ENCODE measurements at places on chromosomes 5 and 9.

DNA sequence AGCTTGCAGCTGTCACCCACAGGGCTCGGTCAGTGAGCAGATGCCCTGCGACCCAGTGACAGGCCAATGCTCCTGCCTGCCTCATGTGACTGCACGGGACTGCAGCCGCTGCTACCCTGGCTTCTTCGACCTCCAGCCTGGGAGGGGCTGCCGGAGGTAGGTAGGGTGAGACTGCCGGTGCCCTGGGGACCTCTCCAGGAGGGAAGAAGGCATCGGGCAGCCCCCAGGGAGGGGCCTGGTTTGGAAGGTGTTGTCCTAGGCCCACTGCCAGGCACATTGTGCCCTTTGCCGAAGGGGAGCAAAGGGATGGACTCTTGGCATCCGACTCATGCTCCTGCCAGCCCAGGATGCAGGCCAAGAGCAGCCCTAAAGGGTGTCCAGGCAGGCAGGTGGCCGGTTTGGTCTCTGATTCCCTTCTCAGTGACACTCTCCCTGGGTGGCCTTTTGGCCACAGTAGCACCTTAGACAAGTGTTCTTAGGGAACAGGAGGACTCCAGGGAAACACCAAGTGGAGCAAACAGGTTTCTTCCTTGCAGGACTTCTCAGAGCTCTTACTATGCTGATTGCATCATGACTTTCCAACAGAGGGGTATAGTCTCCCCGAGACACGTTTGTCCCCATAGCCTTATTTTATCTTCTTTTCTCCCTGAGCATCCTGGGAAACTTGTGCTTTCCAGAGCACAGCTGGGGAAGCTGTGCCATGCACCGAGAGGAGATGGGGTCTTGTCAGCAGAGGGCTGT is 28.1 kb upstream of the AIF1L start:
- no peak for DNase-seq

- DNase-seq: no peak
Observed at GRCh38 chr9:11702548-11702947, 990.6 kb upstream of the TYRP1 start.

GRCh38 chr5:32589416-32589815 is 4.1 kb downstream of the SUB1 start:
- no peak for DNase-seq

- no peak for DNase-seq
Observed at GRCh38 chr5:21810737-21811316, 1042.3 kb downstream of the CDH12 start.

DNA sequence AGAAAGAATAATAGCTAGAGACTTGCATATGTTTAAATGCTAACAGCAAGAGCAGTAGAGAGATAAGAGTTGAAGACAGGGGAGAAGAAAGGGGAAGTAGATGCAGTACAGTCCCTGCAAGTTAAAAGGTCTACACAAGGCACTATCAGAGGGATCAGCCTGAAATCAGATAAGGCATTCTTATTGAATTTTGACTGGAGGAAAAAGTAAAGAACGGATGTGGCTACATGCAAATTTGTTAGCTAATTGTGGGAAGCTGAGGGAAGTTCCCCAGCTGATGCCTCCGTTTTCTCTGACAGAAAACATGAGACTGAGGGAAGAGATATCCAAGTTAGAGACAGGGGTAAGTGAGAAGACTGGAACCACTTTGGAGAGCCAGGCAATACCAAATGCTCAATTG is 12.9 kb upstream of the RHOBTB3 start:
- DNase-seq: no peak

DNA sequence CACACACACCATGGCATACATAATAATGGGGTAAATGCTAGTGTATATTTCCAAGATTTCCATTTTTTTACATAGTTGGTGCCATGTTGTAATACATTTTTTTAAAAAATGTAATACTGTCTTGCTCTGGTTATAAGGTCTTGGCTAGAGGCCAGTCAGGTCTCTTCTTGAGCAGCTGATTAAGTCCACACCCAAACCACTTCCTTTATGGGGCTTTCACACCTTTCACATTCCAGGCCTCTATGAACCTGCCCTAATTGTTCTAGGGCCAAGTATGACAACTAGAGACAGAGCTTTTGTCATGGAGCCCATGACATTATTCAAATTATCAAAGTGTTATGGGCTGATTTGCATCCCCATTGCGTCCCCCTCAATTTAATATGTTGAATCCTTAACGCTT is 495.6 kb upstream of the CTNND2 start:
- no peak for DNase-seq

GRCh38 chr5:159775890-159776289 is 140.4 kb upstream of the ADRA1B start:
- no peak for DNase-seq

- DNase-seq: peak; percentile 85
Observed at GRCh38 chr5:173917788-173918786, 29.9 kb downstream of the CPEB4 start.

DNA sequence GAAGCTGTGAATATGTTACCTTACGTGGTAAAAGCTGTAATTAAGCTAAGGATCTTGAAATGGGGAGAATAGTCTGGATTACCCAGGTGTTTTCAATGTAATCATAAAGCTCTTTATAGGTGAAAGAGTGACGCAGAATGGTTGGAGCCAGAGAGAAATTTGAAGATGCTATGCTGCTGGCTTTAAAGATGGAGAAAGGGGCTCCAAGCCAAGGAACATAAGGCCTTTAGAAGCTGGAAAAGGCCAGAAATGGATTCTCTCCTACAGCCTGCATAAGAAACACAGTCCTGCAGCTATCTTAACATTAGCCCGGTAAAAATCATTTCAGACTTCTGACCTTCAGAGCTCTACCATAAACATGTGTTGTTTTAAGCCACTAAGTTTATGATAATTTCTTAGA is 243.3 kb upstream of the VLDLR start:
- DNase-seq: no peak

DNA sequence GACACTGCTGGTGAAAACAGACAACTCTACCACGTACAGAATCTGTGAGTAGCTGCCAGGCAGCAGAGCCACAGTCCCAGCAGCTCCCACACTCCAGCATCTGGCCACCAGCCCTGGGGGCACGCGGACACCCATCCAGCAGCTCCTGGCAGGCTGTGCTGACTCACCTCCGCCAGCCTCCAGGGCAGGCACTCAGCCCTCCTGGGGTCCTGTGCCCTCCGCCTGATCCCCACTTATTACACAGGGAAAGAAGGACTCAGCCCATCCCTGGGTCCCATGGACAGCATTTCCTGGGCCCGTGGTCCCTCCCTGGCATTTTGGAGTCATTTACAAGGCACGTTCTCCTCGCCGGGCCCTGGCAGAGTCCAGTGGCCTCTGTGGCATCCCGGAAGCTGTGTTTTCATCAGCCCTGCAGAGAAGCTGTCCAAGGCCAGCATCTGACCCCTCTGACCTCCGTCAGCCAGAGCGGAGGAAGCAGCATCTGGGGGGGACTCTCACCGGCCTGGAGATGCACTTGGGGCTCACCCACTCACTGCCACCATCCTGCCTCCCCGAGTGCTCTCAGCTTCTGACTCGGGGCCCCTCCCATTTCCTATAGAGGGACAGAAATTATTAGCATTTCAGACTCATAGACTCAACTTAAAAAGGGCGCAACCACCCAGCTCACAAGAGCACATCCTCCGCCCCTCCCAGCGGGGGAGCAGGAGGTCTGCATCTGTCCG is 21.6 kb downstream of the PAEP start:
- no peak for DNase-seq

DNA sequence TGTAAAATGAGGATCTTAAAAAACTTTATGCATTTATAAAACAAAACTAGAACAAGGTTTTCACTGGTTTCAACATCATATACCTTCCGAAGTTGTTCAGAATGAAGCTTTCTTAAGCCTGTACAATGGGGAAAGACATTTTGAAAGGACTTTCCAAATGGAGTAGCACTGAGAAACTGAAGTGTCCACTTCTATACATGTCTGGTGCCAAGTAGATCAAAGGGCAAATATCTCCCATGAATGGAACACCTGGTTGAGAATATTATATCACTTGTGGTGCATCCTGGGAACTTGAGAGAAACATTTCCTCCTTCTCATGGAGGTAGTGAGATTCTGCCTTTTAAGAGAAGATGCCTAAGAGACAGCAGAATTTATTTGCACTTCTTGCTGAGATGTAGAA is 182.1 kb upstream of the ACTBL2 start:
- no peak for DNase-seq

DNA sequence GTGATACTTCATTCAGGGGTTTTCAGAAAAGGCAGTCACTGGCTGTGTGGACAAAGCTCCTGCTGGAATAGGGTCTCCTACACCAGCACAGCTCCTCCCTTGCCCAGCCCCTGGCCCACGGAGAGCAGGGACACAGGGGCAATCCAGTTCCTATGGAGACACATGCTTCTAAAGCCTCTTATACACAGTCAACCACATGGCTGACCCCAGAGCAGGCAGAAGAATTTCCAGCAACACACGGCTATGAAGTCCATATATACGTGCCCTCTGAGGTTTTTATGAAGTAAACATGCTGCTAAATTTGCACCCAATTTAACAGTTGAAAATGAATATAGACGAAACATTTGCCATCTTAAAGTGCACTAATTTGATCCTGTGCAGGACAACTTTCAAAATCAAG is 19.4 kb downstream of the PSMB7 start:
- no peak for DNase-seq

DNA sequence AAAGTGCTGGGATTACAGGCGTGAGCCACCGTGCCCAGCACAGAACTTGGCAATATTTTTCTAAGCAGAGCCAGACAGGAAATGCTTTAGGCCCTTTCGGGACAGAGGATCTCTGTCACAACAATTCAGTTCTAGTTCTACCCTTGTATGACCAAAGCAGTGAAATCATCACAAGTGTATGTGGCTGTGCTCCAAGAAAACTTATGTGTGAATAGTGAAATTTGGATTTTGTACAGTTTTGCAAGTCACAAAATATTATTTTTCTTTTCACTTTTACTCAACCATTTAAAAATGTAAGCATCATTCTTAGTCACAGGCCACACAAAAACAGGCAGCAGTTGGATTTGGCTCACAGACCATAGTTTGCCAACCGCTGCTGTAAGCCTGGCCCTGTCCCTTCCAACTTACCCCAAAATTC is 20.4 kb upstream of the PRUNE2 start:
- DNase-seq: no peak

GRCh38 chr5:160957312-160957861 is 105.4 kb upstream of the ATP10B start:
- no peak for DNase-seq
